ENCODE measurements at places on chromosomes 4 and X.

GRCh38 chr4:119284876-119285780, 36.8 kb downstream of the FABP2 start:
- peak; percentile 24 for DNase-seq

GRCh38 chrX:120302434-120302833, 8.8 kb downstream of the TMEM255A start:
- peak; percentile 63 for DNase-seq

DNA sequence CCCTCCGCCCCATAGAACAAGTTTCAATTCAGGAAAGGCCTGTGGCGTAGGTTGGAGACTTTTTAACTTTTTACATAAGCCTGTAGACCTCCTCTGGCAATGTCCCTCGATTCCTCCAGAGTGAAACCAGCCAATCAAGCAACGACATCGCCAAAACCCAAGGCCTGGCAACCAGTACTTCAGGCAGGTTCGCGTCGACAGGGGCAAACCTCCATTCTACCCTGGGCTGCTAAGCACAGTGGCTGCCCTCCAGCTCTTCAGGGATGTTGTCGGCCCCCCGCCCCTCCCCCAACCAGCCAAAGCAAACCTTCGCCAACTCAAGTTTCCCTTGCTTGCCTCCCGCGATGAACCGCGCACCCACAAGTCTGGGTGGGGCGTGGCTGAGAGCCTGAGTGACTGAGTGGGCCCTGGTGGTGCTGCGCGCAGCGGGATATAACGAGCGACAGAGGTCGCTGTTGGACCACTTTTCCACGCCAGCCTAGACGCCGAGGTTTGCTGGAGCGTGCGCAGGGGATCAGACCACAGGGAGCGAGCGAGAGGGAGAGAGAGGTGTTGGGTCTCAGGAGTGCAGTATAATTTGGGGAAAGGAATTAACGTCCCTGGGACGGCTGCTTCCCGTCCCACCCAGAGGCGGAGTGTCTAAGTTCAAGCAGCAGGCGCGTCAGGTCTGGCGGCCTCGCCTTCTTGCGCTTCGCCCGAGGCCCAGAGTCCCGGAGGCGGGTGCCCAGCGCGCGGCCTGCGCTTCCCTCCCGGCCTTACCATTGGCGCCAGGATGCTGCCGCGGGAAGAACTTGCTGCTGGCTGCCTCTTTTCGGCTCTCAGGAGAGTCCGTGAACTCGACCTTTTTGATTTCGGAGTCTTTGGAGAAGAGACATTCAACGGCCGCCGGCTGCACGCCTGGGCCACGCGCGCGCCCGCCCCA, 9.0 kb upstream of the PITX2 start:
- peak; percentile 61 for DNase-seq

DNA sequence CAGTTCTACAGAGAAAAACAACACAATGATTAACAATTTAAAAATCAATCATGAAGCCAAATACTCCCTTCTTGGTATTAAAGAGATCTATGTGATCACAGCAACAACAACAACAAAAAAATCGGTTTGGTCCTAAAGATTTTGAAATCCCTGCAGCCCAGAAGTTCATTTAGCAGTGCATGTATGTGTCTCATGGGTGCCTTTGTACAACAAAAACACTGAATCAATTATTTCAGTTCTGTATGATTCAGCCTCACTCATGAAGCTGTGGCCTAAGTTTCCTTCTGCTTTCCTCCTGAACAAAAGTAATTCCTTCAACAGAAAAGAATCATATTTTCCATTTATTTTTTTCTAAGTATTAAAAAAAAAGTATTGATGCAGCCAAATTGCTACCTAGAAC, 393.4 kb upstream of the NDST3 start:
- DNase-seq, result no peak

DNA sequence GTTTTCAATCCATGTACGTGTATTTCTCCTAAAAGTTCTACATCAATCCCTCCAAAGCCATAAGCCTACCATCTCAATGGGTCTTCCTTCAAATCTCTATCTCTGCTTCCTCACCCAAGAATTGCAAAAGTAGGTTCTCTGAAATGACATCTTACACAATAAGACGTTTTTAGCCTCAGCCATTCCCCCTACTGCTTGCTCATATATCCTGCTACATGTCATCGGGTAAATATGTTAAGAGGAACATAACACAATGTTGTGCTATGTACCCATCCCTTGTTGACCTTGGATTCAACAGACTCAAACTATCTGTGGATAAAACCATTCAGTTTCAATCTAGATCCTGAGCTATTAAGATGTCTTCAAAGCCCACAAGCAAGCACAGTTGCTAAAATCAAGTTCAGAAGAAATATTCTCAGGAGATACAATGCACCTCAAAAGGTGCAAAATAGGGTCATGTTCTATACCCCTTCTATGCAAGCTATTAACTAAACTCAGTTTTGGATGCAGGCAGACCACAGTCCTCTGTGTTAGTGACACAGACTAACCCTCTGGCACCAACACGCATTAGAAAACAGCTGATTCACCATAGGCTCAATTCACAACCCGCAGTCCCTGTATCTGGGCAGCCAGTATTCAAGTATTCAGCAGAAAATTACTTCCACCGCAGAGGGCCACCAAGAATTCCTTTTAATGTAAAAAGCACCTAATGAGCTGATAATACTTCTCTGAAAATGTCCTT, 56.8 kb downstream of the CD99L2 start:
- DNase-seq, result no peak

DNA sequence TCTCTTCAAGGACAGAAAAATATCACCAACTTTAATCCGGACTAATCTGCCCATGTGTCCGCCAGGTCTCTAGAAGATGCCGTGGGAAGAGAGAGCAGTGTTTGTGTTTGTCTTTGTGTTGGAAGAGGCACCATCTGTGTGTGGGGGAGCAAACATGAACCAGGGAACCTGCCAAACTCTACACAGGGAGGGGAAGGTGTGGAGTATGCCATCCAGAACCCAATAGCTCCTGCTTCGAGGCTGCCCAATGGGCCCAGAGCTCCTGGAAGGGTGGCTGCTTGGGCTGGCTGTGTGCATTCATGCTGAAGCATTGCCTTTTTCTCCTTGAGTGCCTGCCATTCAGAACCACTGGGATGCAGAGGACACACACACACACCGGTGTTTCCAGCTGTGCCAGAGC, 536.2 kb downstream of the MID1IP1 start:
- DNase-seq, result no peak

- no peak for DNase-seq
Measured at GRCh38 chr4:68077737-68078136, 51.9 kb downstream of the TMPRSS11F start.

- DNase-seq, result no peak
Measured at GRCh38 chrX:12693754-12694153, 97.5 kb upstream of the PRPS2 start.

Measured in activated CD4-positive, alpha-beta T cell treated with anti-CD3 and anti-CD28 coated beads, Interleukin-2, amount 50 U/mL, for 16 hours (primary cell).